Osteocyte (in vitro differentiated cells): ENCODE measurements at places on chromosomes 5 and 9.

DNA sequence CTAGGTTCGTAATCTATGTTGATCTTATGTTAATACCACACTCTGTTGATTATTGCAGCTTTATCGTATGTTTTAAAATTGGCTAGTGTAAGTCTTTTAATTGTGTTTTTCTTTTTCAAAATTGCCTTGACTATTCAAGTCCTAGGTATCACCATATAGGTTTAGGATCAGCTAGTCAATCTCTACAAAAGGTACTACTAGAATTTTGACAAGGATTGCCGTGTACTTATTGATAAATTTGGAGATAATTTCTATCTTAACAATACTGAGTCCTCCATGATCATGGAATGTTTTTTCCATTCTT is 117.9 kb upstream of the PRSS3 start:
- no peak for DNase-seq

- DNase-seq = no peak
Measured at GRCh38 chr5:73282383-73282782, 109.4 kb downstream of the TMEM174 start.

DNA sequence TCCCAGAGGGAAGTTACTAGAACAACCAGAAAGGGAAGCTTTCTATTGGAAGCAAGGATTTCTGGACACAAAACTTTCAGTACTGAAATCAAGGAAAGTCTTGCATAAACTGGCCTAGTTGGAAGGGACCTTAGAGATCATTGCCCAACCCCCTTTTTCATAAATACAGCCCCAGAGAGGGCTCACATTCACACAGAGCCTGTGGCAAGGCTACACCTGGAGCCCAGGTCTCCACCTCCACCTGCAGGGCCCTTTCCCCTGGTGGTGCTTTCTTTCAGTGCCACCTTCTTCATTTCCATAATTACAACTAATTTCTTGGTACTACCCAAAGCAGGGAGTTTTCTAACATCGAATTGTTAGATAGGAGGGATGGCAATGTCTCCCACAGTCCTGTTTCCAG is 85.7 kb downstream of the ADRB2 start:
- DNase-seq = no peak

GRCh38 chr5:66869347-66869746 is 273.2 kb downstream of the MAST4 start:
- DNase-seq = no peak

- DNase-seq = no peak
Measured at GRCh38 chr5:51278539-51278938, 104.7 kb upstream of the ISL1 start.

GRCh38 chr5:58317808-58318207 is 142.1 kb downstream of the PLK2 start:
- DNase-seq = no peak

GRCh38 chr5:133723126-133723525 is 110.8 kb upstream of the FSTL4 start:
- peak; percentile 63 for DNase-seq

DNA sequence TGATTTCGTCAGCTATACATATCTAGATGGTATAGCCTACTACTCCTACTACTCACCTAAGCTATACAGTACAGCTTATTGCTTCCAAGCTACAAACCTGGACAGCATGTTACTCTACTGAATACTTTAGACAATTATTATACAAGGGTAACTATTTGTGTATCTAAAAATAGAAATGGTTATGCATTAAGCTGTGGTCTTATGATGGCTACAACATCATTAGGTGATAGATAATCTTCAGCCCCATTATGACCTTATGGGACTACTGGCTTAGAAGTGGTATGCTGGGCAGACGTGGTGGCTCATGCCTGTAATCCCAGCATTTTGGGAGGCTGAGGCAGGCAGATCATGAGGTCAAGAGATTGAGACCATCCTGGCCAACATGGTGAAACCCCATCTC is 40.2 kb downstream of the CERT1 start:
- DNase-seq = no peak

- no peak for DNase-seq
Measured at GRCh38 chr5:119055294-119055693, 15.6 kb upstream of the DMXL1 start.

- no peak for DNase-seq
Measured at GRCh38 chr5:149434162-149435014, 55.3 kb upstream of the IL17B start.

DNA sequence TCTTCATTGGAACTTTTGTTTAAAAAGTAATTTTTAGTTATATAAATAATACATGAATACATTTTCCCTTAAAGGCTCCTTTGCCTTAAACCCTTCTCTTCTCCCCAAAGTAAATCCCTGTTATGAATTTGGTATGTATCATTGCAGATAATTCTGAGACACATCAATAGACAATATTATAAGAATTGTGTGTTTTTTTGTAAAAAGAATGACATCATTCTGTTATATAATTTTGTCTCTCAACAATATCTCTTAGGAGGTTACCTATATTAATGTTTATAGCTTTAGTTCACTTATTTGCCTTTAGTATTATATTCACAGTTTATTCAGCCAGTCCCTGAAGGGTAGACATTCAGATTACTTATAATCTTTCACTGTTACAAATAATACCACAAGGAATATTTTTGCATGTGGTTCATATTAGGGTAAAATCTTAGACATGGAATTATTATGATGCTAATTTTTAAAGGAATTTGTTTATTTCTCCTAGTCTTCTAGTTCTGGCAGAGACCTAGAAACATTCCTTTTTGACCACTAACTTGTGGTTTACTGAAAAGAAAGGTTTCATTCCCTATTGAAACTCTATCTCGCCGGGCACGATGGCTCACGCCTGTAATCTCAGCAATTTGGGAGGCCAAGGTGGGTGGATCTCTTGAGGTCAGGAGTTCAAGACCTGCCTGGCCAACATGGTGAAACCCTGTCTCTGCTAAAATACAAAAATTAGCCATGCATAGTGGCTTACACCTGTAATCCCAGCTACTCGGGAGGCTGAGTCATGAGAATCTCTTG is 105.6 kb downstream of the KCTD16 start:
- no peak for DNase-seq

DNA sequence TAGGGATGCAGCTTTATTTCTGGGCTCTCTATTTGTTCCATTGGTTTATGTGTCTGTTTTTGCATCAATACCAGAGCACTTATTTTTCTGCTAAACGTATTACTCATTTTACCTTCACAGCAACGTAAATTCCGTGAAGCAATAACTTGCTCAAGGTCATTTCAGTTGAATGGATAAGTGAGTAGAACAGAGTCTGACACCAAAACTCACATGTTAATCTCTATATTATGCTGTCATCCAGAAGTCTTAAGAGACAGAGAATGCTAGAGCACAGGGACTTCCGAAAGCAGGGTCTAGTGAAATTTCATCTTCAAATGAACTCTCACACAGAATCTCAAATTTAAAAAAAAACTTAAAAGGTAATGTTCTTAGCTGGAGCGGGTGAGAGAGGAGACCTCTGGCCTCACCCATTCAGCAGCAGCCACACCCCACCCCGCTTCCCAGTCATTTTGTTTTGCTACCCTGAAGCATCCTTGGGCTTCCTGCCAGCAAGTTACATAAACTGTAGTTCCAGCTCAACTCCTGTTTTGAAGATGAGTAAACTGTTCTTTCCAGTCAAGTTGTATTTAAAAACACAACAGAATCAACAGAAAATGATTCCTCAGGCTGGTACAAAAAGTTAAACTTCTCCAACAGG is 69.3 kb downstream of the TRIM36 start:
- no peak for DNase-seq
